DMS79 treated with DMSO at 0.1 percent for 48 hours (cell line): ENCODE measurements at places on chromosomes 1 and 21.

- no peak for DNase-seq
These were observed 150.8 kb downstream of the CDC42BPA start for GRCh38 chr1:227167276-227168101.

DNA sequence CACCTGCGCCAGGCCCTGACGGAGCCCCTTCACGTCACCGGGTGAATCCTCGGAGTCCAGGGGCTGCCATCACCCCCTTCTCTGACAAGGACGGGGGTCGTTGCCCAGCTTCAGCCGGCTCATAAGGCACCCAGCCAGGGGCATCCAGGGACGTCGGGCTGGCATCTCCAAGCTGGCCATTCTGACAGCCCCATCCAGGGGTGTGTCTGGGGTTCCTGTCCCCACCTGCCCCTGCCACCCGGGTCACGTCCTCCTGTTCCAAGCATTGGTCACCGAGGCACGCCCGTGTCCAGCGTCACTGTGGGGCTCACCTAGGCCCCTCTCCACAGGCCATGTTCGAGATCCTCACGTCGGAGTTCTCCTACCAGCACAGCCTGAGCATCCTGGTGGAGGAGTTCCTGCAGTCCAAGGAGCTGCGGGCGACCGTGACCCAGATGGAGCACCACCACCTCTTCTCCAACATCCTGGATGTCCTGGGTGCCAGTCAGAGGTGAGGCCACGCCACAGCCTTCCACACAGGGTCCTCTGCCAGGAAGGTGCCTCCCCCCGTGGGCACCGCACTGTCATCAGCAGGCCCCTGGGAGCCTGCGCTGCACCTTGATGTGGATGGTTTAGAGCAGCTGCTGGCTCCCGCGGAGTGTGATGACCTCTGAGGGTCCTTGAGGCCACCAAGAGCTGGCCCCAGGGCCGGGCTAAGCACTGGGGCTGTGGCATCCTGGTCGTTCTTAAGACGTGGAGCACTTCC lies 14.8 kb downstream of the ARHGEF16 start:
- DNase-seq, result no peak

- no peak for DNase-seq
These were observed 18.2 kb downstream of the S100A10 start for GRCh38 chr1:151975311-151976014.

- no peak for DNase-seq
These were observed 35.7 kb upstream of the PWP2 start for GRCh38 chr21:44071359-44072104.

GRCh38 chr1:35379317-35380000 lies 111.0 kb downstream of the ZMYM4 start:
- DNase-seq, result no peak

GRCh38 chr21:41651406-41651805 lies 115.4 kb downstream of the RIPK4 start:
- no peak for DNase-seq

- no peak for DNase-seq
These were observed 28.4 kb upstream of the CEP350 start for GRCh38 chr1:179925922-179926849.

- peak; percentile 47 for DNase-seq
These were observed at the start of gene PRKAA2 for GRCh38 chr1:56644919-56645676. TSS of gene PRKAA2 (plus strand) at chr1:56645314. CDS start at chr1:56645388, 74 bp downstream.

DNA sequence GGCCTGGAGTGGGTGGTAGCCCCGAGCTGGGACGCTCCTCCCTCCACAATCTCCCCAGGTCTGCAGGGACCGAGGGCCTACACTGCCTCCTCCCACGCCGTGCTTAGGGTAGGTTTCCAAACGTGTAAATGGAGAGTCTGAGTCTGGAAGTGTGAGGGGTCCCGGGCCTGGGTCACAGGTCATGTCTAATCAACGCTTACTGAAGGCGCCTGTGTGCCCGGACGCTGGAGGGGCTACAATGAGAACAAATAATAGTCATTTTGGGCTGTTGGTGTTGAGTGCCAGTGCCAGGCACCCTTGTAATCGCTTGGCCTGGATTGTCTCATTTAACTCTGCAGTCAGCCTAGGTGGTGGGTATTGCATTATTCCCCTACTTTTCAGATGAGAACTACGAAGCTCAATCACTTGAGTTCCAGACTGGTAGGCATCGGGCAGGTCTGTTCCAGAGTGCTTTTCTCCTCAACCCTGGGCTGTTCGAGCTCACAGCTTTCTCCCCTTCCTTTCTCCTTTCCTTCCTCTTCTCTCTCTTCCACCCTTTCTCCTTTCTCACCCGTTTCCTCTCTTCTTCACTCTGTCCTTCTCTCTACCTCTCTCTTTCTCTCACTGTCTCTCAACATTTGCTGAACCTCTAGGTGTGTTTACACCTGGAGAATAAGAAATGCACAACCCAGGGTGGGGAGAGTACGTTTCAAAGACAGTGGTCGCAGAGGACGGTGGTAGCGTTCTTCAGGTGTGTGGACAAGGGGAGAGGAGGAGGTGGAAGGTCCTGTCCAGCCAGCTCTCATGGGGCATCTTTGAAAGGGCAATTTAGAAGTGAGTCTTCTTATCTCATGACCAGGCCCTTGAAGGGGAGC lies 883 bp downstream of the SLC66A1 start:
- DNase-seq, result no peak

DNA sequence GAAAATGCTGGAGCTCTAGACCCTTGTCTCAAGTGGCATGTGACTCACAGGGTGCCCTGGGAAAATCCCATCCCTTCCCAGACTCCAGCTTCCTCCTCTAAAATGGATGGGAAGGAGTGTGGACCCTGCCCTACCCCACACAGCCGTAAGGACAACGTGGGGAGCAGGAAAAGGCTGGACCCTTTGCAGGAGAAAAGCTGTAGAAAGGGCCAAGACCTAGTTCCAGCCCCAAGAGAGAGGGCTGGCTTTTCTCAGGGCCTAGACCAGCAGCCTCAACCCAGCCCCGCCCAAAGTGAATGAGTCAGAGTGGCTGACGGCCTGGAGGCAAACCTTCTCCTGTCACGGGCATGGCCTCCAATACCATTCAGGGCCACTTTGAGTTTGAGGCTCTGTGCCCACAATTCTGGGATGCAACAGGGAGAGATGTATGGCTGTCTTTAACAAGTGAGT lies 1.1 kb downstream of the LAMB3 start:
- peak; percentile 14 for DNase-seq

DNA sequence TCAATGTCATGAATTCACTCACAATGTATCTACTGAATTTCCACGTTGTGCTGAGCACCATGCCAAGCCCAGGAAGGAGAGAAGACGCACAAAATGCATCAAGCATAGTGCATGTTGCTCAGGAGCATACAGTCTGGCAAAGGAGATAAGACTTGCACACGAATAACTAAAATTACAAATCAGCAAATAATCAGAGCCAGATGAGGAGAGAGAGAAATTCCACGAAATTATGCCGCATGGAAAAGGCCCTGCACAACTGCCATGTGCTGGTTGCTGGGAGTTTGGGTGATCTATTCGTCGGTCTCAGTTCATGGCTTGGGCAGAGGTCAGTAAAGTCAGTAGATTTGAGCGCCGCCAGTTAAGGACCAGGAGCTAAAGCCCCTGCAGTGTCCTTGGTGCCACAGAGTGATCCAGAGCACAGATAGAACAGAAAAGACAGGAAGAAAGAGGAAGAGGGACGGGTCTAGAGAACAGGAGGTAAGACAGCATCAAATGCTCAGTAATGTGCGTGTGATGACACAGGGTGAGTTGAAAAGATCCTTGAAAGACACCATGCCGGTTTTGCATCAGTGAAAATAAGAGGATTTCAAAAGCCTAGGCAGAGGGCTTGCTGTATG lies 55.1 kb upstream of the ZNF281 start:
- DNase-seq, result no peak

DNA sequence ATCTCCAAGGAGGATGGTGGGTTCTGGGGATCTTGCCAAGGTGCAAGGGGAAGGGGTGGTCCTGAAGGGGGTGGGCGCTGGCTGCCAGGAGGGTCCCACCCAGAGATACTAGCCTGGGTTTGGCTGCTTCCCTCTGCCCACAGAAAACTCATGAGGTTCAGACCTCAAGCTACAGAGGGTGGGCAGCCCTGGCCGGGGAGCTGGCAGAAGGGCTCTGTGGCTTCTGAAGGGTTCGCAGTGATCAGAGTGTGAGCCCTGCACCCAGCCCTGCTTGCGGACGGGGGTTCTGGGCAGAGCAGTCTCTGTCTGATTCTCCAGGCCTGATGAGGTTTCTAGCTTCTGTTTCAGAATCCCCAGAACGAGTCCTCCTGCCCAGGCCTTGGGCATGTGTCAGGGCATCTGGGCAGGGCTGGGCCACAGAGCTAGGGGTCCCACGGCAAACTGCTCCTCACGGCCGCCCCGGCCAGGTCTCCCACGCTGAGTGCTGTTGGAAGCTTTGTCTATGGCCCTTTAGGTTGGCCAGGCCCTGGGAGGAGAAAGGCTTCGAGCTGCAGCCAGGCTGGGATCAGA lies 635 bp upstream of the MMEL1 start:
- DNase-seq, result no peak

DNA sequence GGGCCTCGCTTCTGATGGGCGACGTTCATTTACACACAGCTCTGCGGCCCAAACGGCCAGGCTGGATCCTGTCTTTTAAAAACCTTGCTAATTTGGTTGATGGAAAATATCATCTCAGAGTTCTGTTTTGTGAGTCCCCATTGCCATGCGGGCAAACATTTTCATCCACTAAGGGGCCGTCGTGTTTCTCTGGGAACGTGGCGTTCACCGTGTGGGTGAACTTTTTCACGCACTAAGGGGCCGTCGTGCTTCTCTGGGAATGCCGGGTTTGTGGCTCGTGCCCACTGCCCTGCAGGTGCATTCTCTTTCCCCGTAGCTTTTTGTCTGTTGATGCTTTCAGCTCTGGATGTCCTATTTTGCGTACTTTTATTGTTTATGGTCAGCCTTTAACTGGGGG lies 6.8 kb downstream of the COL18A1 start:
- no peak for DNase-seq

DNA sequence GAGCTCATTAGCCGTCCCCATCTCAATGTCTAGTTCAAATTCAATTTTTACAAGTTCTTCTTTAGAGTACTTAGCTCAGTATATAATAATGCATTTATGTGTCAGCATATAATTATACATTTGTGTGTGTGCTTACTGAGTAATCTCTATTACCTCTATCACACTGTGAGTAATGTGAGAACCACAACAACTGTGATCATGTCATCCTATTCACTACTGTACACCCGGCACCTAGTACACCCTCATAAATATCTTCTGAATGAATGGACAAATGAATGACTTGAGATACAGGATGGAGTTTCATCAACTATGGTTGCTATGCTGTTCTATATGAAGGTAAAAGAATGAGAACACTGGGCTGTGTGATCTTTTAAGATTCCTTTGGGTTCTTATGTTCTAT lies 124.0 kb downstream of the GPATCH2 start:
- no peak for DNase-seq

DNA sequence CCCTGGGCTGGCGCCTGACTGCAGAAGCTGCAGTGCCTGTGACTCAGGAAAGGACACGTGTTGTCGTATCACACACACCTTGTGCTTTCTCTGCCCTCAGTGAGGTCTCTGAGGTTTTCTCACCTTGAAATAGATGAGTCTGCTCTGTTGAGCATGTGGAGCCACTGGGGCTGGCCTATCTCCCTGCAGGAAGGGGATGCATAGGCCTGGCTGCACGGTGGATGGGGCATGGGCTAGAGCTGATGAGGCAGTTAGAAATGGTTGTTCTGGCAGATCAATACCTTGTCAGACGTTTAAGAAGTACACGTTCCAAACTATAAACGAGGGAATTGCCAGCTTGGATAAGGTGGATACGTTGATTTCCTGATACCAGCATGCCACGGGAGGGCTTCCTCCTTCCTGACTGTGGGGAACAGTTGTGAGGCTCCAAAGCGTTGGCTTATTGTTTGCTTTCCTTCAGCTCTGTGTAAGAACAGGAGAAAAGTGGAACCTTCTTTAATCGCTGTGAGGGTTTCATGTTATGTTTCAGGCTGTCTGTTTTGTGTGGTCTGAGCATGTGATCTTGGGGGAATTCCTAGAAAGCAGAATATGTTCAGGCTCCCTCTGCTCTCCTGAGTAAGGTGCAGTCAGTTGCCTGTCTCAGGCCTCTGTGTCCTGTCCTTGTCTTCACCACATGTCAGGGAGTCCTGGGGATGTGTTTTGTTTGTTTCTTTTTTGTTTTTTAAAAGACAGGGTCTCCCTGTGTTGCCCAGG lies 44.8 kb downstream of the PCNT start:
- DNase-seq, result no peak

- DNase-seq, result no peak
These were observed 73.5 kb upstream of the CAMK1G start for GRCh38 chr1:209510063-209510462.

DNA sequence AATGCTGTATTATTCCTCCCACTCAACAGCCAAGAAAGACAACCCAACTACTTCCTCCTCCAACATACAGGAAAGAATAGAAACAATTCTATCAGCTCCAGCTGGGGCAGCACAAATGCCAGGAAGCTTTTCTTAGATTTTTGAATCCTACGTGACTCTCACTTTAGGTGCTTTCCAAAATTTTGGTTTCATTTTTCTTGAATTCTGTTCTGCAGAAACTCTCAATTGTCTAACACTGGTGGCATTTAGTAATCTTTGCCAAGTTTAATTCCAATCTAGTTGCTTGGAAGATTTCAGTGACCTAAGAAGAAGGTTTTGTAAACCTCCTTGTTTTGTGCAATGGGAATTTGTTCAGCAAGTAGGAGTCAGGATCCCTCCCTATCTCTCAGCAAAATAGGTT lies 37.1 kb upstream of the DOCK7 start:
- no peak for DNase-seq

DNA sequence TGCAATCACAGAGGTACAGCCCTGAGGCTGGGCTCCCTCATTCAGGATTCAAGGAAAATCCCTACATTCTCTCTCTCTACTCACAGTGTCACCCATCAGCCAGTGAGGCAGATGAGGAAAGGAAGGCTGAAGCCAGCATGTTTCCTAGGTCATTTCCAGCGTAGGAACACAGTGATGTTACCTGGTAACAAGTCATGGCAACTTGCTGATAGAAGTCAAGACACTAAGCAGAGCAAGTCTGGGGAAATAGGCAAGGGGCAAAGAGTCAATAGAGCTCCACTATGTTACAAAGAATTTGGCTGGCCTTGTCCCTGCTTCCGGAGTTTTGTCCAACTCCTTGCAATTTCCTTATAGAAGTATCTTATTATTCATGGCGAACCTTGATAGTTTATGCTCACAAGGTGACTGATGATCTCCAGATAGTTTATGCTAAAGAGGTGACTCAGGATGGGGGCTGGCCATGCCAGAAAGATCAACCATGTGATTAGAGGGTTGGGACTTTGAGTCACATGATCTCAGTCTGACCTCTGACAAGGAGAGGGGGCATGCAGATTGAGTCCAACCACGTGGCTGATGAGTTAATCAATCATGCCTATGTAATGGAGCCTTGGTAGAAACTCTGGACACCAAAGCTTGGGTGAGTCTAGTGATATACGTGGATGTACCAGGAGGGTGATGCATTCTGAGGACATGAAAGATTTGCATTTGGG lies 51.1 kb downstream of the SUSD4 start:
- no peak for DNase-seq

- DNase-seq, result peak; percentile 30
These were observed 47.5 kb upstream of the TDRD10 start for GRCh38 chr1:154454386-154455120.

DNA sequence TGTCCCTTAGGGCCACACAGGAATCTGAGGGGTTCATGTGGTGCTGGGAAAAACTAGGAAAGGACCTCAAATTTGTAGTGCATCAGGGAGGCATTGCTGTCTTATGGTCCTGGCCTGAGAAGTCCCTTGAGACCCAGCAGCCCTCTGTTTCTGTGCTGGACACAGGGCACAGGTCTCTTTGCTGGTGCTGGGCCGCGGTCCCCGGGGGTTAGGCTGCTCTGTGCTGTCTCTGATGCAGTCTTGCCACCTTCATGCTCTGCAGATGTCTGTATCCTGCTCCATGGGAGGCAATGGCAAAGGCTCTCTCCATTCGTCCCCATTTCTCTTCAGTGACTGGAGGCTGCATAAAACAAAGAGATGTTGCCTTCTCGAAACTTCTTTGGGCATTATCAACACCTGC lies 13.0 kb downstream of the EDARADD start:
- DNase-seq, result no peak
